Heart left ventricle (tissue), 16 donors: ENCODE measurements at places on chromosomes 3 and 15.

- DNase-seq, result no peak
These were observed 463.1 kb downstream of the TBL1XR1 start for GRCh38 chr3:176734146-176734545.

- DNase-seq, result no peak
These were observed 19.1 kb upstream of the P2RY14 start for GRCh38 chr3:151297429-151297828.

DNA sequence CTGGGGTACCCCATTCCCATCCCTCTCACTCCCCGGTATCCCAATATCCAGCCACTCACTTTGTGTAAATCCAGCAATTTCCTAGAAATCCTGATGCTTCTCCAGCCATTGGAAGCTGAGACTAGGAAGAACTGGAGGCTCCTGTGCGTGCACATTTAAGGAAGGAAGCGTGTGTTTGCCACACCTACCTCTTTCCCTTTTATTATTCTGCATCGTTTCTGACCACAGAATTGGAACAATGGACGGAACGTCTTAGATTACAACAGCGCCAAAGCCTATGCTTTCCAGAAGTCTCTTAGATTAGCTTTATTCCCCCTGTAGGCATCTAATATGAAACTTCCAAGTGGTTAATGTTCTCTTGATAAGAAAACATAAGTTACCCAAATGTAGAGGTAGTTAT, 234.8 kb upstream of the TRIM42 start:
- DNase-seq, result no peak

- no peak for DNase-seq
These were observed 52.7 kb downstream of the RBMS3 start for GRCh38 chr3:29333576-29333975.

GRCh38 chr3:150183678-150184425, 213.2 kb upstream of the PFN2 start:
- peak; percentile 64 for DNase-seq

GRCh38 chr15:66404532-66404931, 17.8 kb downstream of the MAP2K1 start:
- no peak for DNase-seq

DNA sequence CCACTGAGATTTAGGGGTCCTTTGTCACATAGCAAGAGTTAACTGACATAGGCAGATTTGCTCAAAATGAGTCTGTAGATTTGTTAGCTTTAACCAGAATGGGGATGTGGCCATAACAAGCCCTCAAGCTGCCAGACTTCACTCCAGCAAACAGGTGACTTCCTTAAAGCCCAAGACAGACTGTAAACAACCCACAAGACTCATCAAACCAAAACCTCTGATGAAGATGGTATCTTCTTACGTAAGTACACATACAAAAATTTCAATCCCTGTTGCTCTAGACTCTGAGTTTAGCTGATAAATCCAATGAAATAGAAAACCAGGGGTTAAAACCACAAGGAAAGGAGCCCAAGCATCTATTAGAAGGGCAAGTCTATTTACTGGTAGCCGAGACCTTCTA, 18.2 kb upstream of the ZBTB20 start:
- DNase-seq, result no peak

GRCh38 chr3:49868862-49869466, 742 bp downstream of the CAMKV start:
- no peak for DNase-seq

GRCh38 chr15:66941791-66942190, 123.6 kb upstream of the SMAD3 start:
- no peak for DNase-seq

GRCh38 chr3:149362366-149362765, 15.1 kb downstream of the TM4SF1 start:
- no peak for DNase-seq

- DNase-seq, result no peak
These were observed 368.7 kb upstream of the ARHGEF26 start for GRCh38 chr3:153752405-153753027.

- no peak for DNase-seq
These were observed 293.3 kb upstream of the RORA start for GRCh38 chr15:61522411-61522810.

DNA sequence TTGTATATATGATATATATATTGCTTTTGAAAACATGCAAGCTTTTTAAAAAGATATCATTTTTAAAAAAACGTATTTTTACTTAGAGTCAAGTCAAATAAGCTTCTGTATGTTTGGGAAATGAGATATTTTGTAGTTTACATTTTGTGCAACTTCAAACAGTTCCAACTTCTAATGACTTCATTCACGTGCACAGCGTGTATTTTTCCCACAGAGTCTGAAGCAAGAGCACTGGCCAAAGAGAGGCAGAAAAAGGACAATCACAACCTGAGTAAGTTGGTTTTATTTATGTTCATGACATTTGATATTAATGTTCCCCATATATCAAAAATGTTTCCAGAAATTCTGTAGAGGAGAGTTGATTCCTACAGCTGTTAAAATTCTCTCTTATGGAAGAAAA, 47.9 kb upstream of the SAMMSON start:
- no peak for DNase-seq

DNA sequence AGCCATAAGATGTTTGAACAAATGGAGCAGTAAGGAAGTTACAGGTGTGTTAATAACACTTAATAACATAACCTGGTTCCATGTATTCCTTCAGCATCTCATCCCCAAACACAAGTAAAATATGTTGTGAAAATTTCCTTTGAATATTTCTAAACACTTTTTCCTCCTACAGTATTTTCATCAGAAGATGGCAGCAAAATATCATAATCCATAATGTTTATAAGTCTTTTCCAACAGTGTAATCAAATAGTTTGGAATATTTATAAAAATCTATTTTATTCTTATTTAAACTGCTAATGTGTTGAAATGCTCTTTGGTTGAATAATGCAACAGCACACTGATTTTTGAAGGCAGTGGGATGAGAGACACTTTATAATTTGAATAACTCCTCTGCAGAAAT, 1020.5 kb downstream of the OTOL1 start:
- DNase-seq, result no peak

DNA sequence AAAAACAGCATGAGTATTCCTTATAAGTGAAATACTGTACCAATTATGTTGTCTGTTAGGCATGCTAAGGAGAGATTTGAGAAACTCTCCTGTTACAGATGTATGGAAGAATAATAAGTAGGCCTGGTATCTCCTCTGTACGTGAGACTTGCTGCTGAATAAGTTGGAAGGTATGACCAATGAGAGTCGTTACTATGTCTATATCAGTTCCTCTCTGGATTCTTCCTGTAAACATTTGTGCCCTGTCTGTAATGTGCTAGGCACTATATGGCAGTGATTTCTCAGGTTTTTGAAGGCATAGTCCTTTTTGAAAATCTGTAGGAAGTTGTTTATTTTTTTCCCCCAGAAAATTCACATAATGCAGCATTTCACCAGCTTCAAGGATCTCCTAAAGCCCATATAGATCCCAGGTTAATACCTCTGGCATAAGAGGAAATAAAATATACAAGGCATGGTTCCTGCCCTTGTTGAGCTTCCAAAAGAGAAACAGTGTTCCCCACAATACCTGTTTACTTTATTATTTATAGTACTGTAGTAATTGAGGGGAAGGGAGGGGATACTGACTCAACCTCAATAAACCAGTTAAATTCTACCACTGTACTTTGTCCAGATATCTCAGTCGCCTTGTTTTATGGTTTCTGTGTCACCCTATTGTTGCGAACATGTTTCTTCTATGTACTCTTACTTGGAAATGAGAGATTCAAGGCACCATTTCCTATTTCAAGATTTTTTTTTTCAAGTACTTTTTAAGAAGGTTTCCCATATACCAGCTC, 28.6 kb downstream of the MAP2K5 start:
- DNase-seq, result no peak

GRCh38 chr3:23481616-23482278, 278.6 kb downstream of the UBE2E2 start:
- no peak for DNase-seq

- DNase-seq, result no peak
These were observed 30.5 kb upstream of the TIPARP start for GRCh38 chr3:156643729-156644389.

GRCh38 chr15:63283126-63283525, 5.7 kb downstream of the APH1B start:
- DNase-seq, result no peak

- DNase-seq, result no peak
These were observed 27.3 kb downstream of the VGLL3 start for GRCh38 chr3:86963611-86964010.

DNA sequence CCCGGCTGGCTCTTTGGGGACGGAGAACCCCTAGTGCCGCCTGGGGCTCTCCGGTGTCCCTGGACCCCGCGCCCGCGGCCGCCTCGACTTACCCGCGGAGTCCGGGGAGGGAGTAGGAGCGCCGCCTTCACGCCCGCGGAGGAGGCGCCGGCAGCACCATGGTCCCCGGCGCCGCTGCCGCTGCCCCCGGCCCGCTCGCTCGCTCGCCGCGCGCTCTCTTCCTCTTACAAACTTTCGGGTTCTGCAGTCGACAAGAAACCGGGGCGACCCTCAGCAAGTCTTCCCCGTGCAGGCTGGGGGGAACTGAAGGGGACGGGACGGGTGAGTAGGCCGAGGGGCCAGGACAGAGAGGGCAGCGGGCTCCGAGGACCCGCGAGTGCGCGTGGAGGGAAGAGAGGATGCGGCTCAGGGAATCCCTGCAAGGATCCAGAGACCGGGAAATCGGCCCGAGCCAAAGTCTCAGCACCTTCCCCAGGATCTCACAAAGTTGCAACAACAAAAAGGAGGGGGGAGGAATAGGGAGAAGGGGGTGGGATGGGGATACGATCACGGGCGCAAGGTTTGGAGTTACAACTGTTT, 2.0 kb downstream of the FOXP1 start:
- peak; percentile 51 for DNase-seq

GRCh38 chr3:140134231-140134965, 199.4 kb downstream of the CLSTN2 start:
- no peak for DNase-seq

GRCh38 chr3:105899516-105899915, 30.7 kb upstream of the CBLB start:
- no peak for DNase-seq

- DNase-seq, result no peak
These were observed 1.6 kb downstream of the STRA6 start for GRCh38 chr15:74200871-74201419.

GRCh38 chr3:89682556-89682955, 575.1 kb downstream of the EPHA3 start:
- DNase-seq, result no peak

- DNase-seq, result peak; percentile 97
These were observed at the start of gene USP3 for GRCh38 chr15:63504247-63504978. USP3 (plus strand) TSS chr15:63504593; CDS start chr15:63504740, 147 bp downstream.

DNA sequence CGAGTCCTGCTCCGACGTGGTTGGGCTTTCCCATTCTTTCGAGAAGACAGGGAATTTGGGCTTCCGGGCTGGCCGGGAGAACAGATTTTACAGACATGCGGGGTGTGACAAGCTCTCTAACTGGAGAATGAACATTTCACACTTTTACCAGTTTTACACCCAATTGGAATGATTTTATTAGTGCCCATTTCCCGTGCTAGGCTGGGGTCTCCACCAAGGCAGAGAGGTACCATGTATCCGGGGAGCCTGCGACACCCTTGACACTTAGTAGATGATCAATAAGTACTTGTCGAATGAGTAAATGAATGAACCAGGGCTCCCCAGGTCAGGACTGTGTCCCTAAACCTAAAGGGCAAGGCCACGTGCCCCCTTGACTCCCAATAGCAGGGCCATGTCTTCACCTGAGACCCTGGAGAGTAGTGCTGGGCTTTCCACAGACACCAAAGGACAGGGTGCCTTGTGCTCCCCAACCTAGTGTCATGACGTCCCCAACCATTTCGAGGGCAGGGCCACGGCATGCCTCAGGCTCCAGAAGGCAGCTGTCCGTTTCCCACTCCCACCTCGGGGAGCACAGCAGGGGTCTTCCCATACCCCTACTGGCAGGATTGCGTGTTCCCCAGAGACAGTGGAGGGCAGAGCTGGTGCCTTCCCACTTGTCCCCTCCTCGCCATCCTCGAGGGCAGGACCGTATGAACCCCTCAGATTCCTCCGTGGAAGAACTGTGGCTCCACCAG, 679 bp upstream of the MYD88 start:
- DNase-seq, result no peak

DNA sequence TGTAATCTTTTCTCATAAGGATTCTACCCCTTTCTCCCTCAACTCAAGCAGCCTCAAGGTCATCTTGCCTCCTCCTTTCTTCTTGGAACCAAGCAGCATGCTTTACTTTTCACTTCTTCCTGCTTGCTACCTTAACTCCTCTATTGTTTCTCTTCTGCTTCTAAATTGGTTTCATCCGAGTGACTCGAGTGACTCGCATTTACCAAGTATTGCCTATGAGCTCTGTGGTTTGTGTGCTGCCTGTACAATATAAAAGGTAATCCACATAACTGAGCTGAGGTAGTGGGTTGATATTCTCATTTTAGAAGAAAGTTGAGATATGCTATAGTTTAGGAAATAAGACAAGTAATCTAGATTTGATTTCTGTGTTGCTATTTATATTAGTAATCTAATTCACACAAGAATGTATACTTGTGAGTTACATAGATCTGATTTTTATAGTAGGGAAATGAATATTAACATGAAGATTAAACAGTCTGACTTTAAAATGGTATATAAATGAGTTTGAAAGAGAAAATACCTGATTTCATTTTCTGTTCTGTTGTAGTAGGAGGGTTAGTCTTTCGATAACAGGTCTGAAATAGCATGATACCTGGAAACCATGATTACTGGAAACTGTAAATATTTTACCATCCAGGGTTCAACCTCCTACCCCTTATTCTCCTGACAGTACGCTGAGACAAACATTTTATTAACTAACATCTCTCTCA, 5.5 kb downstream of the HHLA2 start:
- DNase-seq, result no peak

DNA sequence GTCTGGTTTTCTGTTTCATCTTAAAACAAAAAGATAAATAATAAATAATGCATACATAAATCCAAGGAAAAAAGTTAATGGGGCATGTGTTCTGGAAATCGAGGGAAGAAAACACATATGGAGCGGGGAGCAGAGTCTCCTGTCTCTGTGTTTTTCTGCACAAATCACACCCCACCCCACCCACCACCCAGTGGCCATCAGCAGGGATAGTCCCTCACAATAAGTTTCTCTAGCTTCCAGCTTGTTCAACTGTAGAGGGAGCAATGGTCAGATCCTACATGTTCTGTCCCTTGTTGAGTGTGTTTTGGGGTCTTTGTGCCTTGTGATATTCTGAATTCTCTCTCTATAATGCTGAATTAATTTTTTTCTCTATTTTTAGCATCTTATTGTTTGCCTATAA, 26.8 kb upstream of the CHRNA7 start:
- DNase-seq, result no peak

DNA sequence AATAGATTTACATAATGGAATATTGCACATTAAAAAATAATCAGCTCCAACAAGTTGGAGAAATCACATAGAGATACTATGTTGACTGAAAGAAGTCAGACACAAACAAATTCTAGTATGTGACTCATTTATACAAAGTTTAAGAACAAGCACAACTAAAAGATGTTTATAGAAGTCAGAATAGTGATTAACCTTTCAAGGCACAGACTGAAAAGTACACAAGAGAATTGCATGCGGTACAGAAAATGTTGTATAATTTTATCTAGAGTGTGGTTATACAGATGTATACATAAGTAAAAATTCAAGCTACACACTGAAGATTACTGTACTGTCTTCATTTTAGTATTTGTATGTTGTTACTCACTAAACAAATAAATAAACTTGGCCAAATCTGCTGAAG, 19.3 kb upstream of the ATOSA start:
- DNase-seq, result no peak
